GM19239 (cell line): ENCODE measurements at places on chromosomes 3 and 15.

- no peak for DNase-seq
Observed at GRCh38 chr3:130679218-130679617, 67.4 kb downstream of the PIK3R4 start.

GRCh38 chr3:29889215-29889614, 608.3 kb downstream of the RBMS3 start:
- no peak for DNase-seq

DNA sequence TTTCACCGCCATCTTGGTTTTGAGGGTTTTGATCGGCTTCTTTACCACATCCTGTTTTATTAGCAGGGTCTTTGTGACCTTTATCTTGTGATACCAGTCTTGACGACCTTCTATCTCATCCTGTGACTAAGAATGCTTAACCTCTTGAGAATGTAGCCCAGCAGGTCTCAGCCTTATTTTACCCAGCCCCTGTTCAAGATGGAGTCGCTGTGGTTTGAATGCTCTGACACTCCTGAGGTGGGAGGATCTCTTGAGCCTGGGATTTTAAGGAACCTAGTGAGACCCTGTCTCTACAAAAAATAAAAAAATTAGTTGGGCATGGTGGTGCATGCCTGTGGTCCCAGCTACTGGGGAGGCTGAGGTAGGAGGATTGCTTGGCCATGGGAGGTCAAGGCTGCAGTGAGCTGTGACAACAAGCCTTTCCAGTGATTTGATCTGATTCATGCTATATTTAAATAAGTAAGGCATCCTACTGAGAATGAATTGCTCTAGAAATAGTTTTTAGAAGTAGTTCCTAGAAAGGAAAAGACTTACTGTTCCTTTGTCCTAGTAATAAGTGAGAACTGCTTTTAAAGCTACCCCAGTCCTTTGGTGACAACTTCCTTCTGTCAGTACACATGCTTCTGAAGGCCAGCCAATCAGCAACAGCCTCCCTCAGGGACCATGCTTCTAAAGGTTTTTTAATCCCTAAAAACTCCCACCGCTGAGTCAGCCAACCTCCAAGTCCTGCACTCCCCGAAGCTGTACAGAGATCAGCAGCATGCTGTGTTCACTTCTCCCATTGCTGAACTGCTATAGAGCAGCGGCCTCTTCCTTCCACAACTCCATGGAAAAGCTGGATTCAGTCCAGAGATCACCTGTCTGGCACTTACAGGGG, 9.1 kb upstream of the CEMIP start:
- no peak for DNase-seq

GRCh38 chr15:99433757-99434450, 131.9 kb upstream of the MEF2A start:
- DNase-seq: no peak

GRCh38 chr15:44009038-44009437, 182.2 kb downstream of the WDR76 start:
- DNase-seq: no peak

DNA sequence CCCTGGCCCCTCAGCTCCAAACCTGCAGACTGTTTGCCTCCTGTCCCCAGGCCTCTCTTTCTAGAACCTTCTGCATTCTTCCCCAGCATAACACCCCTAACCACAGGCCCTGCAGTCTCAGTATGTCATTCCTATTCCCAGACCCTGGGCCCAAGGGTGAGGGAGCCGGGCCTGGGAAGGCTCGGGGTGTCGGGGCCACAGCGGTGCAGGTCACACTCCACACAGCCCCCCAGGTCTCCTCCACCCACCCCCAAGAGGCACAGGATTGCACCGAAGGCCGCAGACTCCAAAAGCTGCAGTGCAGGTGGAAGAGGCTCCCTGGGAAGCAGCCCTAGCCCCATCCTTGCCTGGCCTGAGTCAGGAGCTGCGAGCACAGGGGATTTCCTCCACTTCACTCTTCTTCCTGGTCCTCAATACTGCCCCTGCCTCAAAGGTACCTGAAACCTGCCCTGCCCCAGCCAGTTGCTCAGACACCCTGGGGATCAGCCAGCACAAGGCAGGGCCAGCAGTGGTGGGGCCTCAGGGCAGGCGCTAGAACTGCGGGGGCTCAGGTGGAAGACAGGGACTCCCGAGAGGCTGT, 31.1 kb downstream of the TNK2 start:
- DNase-seq: no peak

GRCh38 chr3:30667280-30667651, 60.9 kb downstream of the TGFBR2 start:
- no peak for DNase-seq

DNA sequence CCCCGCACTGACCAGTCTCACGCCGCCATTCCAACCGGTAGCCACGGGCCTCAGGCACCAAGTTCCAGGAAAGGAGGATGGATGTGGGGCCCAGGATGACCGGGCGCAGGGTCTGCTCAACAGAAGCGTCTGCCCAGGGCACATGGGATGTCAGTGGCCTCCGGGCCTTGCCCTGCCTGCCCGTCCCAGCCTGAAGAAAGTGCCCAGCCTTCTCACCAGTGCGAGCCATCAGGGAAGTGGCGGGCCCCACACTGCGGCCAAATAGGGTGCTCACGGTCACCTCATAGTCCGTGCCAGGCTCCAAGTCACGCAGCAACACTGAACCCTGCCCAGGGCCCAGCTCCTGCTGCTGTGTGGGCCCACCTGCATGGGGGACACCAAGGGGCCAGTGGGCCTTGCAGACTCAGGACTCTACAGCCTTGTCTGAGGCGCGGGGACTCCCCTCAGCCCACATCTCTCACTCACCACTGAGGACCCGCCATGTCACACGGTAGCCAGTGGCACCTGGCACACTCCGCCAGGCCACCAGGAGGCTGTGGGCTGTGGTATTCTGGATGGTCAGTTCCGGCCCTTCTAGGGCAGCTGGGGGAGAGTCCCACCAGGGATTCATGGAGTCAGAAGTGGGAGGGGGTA, 3.1 kb downstream of the COL7A1 start:
- DNase-seq: no peak

DNA sequence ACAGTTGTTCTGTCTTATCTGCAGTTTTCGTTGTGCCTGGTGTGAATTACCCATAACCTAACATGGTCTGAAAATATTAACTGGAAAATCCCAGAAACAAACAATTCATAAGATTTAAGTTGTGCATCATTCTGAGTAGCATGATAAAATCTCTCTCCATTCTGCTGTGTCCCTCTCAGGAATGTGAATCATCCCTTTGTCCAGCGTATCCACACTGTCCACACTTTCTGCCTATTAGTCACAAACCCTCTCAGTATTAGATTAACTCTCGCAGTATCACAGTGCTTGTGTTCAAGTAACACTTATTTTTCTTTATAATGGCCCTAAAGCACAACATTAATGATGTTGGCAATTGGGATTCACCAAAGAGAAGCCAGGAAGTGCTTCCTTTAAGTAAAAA, 203.2 kb downstream of the CGGBP1 start:
- no peak for DNase-seq

DNA sequence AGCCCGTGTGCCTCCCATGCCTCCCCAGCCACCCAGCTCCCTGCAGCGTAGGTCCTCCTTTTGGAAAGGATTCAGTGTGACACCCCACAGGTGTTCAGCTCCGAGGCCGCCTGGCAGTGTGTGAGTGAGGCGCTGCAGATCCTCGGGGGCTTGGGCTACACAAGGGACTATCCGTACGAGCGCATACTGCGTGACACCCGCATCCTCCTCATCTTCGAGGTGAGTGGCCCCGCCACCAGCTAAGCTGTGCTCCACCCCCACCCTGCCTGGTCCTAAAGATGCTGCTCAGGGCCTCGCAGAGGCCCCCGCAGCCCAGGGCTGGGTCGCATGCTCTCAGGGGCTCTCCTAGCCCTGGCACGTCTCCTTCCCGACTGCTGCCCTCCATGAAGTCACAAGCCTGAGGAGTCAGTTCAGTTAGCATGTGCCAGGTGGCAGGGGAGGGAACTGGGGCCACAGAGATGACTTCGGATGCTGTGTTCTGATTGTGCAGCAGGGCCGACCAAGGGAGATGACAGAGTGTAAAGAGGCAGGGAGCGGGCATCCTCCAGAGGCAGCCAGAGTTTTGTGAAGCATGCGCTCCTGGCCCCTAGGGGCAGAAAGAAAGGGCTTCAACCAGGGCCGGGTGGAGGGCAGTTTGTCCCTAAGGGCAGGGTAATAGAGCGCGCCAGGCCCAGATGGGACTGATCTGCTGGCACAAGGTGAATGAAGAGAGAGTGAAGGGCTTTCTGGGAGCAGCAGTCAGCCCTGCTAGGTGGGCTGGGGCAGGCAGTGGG, 26.8 kb downstream of the ACAD9 start:
- no peak for DNase-seq

DNA sequence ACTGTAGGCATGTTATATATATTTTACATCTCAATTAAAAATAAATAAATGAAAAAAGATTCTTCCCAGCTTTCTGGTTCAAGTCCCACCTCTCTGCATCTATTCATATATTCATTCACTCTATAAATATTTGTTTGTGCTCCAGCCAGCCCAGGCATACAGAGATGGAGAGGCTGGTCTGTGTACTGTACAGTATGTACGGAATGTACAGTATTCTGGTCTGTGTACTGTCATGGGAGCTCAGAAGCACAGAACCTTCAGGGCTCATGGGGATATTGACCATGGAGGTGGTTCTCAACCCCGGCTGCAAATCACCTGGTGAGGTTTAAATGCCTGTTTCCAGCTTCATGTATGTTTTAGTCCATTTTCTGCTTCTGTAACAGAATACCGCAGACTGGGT, 13.8 kb downstream of the CORO2B start:
- DNase-seq: no peak

DNA sequence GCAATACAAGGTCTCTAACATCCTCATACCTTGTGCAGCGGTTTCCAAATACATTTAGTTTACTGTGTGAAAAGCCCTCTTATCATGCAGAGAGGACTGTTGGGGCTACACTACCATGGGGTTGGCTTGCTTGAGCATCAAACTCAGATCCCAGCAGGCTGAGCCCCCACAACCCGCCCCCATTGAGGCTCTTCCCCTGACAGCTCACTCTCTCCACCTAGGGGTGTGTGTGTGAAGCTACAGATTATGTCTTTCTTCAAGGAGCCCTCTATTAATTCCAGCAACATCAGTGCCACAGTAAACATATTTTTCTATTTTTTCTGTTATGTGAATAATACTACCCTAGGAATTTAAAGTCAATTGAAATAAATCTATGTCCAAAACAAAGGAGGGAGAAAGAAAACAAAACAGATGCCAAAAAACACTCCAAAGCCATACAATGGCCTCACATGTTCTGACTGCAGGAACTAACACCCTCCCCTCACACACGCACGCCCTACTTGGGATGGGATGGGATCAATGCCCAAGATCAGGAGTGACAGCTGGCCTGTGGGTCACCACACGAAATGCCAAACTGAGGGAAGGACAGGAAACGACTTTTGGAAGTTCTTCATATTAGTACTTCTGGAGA, 14.7 kb downstream of the TM4SF4 start:
- DNase-seq: no peak

DNA sequence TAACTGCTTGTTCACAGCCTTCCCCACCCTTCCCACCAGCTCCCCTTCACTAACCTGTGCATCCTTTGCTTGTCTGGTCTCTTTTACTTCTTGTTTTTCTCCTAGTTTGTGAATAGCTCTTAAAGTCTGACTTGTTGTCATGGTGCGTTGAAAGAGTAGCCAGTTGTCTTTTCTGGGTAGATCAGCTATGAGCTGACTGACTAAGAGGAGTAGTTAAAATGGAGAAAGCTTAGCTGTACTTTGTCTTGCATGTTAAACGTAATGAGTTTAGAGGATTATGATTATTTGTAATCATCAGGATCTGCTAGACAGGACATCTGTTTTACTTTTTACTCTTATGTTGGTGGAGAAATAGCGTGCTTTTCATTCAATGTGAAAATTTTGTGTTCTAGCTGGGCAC, 35.9 kb downstream of the ATP2C1 start:
- no peak for DNase-seq

- DNase-seq: no peak
Observed at GRCh38 chr3:108488631-108489030, 21.8 kb downstream of the MYH15 start.

DNA sequence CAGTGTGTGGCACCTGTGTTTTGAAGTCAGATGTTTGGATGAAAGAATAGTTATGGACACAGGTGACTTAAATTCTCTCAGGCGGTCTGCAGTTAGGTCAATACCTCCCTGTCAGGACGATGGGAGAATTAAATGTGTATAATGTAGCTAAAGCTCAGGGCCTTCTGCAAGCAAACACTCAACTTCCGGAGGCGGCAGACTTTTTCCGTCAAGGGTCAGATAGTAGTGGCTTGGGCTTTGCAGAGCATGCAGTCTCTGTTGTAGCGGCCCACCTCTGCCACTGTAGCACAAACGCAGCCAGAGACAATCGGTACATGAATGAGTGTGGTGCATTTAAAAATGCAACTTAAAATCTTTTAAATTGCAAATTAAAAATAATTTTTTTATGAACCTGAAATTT, 47.4 kb downstream of the CMTM8 start:
- DNase-seq: no peak

DNA sequence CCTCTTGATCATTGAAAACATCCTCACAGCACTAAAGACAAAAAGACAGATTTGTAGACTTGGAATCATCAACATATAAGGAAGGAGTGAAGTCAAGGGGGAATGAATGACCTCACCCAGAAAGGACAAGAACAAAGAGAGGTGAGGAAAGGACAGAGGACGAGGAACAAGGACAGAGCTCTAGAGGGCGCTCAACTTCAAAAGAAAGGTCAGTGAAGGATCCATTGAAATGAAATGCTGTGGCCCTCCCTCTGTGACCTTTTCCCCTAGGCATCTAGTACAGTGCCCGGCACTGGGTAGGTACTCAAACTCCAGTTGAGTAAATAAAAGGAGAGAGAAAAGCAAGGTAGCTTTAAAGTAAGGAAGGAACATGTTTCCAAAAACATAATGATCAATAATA, 2.6 kb downstream of the ATP8B4 start:
- DNase-seq: no peak

- DNase-seq: no peak
Observed at GRCh38 chr3:193589129-193589528, 3.9 kb upstream of the OPA1 start.

GRCh38 chr3:157300981-157301663, 135.5 kb upstream of the PTX3 start:
- no peak for DNase-seq

DNA sequence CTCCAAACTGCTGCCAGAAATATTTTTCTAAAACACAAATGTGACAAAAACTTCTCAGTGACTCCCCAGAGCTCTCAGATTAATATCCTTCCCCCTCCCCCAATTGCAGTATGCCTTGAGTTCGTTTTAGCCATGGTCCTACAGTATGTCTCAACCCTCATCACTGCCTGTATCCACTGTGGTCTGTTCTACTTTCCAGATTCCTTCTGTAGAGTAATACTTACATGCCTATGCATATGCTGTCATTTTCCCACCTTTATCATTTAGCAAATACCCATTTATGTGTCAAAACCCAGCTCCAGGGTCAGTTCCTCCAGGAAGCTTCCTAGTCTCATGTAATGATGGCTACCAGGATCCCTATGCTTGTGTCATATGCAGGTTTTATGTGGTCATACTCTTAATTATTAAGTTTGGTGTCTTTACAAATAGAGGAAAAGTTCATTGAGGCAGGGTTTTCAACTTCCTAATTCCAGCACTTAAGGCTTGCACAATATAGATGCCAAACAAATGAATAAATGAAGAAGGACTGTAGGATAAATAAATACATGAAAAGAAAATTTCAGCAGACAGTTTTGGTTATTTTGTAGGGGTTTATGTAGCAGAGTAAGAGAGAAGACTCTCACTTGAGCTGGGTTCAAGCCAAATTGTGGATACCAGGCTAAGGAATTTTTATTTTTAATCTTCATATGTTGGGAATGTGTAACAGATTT, 170.8 kb downstream of the ALCAM start:
- DNase-seq: no peak

- no peak for DNase-seq
Observed at GRCh38 chr3:23475446-23475845, 272.3 kb downstream of the UBE2E2 start.

GRCh38 chr3:118573912-118574311, 460.7 kb downstream of the IGSF11 start:
- no peak for DNase-seq
